Natural killer cell (primary cell): ENCODE measurements at places on chromosomes 1 and 21. TPM values are rescaled to one million over a fixed set of nuclear protein-coding genes. Genes with fewer than 3 reads are reported as not detected.

DNA sequence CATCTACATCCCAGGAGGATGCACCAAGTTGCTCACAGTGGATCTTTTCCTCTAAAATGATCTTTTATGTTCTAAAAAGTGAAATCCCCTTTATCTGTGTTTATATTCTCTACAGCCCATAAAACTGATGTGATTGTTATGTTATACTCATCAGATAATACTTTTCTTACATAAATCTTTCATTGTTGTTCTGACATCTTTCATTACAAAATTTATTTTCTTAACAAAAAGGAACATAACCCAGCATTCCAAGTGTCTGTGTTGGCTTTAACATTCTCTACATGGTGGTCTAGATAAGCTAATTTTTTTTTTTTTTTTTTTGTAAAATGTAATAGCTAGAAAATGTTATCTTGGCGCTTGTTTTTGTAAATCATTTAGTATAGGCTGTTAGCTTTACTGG, 8.3 kb upstream of the CACYBP start:
- DNase-seq: no peak

Gene ELF3
- total RNA-seq: 3.0 TPM

- no peak for DNase-seq
These were observed 176.9 kb upstream of the VAMP3 start for GRCh38 chr1:7594002-7594713.

Gene CELA2A
- not detected for total RNA-seq
